ENCODE measurements at places on chromosomes 16 and 17.

GRCh38 chr17:3641717-3642486 is 5.3 kb downstream of the CTNS start:
- no peak for DNase-seq

- peak; percentile 24 for DNase-seq
Measured at GRCh38 chr17:40437095-40437732, 6.0 kb upstream of the IGFBP4 start.

DNA sequence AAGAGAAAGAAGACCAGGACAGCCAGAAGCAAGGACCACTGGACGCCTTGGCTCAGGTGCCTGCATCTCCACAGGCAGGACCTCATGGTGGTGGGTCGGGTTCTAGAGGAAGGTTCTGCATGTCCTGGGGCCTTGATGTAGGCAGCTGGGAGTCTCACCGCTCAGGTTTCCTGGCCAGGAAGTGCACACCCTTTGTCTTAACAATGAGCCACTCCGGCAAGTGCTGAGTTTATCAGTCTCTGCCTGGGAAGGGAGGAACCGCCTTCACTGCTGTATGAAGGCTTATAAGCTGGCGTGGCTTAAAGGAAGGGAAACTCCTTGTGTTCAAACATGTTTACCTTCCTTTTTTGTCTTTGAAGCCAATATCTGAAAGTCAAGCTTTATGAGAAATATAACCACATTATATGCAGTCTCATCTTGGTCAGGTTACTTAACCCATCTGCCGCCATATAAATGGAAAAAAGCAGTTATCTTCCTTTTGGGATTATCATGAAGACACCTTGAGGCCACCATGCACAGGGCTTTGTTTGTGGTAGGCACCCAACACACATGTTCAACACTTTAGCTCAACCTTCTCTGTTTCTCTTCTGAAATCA is at the start of gene ST6GALNAC1:
Gene ST6GALNAC1 (minus strand): TSS at position 205 of the 596 bp plus-strand sequence. CDS start 119 bp downstream, at position 86.
- peak; percentile 81 for DNase-seq

- no peak for DNase-seq
Measured at GRCh38 chr17:42023524-42024349, 3.8 kb downstream of the NKIRAS2 start.

DNA sequence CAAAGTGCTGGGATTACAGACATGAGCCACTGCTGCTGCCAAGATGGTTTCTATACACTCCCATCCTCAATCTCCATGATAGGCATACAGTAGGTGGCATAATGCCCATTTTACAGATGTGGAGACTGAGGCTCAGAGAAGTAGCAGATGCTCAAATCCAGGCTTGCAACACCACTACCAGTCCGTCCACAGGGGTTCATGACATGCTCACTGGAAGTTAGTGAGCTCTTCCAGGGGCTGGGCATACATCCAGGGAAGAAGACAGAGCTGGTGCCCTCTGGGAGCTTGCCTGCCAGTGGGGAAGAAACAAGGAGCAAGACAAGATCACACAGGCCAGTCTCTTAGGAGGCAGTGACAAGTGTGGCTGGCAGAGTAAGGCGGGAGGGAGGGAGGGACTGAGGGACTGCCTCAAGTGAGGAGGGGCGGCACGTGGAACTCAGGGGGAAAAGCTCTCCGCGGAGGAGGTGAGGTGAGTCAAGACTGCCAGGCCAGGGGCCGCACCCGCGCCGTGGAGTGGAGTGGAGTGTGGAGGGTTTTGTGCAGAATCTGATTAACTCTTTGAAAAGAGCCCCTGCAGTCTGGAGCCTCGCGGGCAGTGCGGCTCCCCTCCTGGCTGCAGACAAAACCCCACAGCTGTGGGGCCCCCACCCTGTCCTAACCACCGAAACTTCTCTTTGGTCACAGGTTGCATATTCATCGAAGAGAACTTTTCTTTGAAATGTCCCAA is 27.9 kb downstream of the SREBF1 start:
- DNase-seq: no peak

DNA sequence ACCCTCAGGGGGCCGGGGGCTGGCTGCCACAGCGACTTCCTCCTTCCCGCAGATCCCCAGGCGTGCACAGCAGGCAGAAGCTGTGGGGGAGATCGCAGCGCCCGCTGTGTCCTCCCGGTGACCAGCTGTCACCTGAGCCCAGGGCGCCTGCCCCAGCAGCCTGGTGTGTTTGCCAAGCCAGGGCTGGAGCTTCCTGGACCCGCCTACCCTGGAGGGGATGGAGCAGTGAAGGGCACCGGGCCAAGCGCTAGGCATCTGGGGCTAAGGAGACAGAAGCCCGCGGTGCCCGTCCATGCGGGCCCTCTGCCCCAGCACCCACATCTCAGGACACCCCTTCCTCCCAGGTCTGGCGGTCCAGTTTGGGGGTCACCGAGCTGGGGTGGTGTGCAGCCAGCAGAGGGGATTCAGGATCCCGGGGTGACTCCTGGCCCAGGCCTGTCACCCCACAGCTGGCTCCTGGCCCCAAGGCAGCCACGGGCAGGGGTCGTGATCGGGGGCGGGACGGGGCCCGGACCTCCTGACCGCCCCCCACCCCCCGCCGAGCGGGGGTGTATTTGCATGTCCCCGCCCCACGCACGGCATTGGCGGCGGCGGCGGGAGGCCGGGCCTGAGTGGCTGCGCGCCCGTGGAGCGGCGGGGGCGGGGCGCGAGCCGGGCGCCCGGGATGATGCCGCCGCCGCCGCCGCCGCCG is at the start of gene RAB26:
Gene RAB26 (plus strand): TSS at position 645 of the 691 bp plus-strand sequence. CDS start 159 bp downstream, outside the sequence.
- DNase-seq: peak; percentile 42

DNA sequence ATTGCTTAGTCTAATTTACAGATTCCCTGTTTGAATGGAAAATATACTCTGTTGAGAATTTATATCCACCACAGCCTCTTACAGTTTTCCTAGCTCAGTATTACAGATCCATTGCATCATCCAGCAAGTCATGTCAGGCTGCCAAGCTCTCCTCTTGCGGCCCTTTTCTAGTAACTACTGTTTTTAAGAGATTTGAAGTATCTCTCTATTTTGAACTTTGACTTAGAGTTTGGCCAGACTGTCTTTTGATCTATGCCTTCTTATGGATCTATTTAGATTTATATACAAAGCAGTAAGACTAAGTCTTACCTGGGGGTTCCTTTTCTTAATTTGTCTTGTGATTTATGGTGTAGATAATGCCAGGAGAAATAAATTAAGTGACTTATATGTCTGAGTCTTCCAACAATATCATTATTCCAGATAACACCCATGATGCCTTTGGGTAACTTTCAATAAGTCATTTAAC is 53.1 kb upstream of the ABCC11 start:
- DNase-seq: peak; percentile 90

DNA sequence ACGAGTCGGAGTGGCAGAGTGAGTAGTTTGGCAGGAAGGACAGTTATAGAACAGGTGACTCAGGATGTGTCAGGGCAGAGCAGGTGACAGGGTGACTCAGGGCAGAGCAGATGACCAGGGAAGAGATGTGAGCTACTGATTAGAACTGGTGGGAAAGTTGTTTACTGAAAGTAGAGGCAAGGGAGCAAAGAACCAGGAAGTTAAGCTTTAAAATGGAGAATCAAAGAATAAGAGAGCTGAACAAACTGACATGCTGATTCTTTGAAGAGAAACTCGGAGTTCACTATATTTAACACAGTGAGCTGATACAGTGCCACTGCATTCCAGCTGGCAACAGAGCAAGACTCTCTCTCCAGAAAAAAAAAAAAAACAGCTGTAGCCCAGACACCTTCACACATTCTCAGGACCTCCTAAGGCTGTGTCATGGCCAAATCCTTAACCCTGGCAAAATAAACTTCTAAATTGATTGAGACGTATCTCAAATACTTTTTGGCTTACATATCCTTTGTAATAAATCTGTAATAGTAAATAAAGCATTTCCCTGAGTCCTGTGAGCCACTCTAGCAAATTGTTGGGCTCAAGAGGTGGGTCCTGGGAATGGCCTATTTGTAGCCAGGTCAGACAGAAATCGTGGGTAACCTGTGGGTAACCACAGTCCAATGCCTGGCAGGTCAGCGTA is 12.3 kb upstream of the UBE2I start:
- peak; percentile 23 for DNase-seq

DNA sequence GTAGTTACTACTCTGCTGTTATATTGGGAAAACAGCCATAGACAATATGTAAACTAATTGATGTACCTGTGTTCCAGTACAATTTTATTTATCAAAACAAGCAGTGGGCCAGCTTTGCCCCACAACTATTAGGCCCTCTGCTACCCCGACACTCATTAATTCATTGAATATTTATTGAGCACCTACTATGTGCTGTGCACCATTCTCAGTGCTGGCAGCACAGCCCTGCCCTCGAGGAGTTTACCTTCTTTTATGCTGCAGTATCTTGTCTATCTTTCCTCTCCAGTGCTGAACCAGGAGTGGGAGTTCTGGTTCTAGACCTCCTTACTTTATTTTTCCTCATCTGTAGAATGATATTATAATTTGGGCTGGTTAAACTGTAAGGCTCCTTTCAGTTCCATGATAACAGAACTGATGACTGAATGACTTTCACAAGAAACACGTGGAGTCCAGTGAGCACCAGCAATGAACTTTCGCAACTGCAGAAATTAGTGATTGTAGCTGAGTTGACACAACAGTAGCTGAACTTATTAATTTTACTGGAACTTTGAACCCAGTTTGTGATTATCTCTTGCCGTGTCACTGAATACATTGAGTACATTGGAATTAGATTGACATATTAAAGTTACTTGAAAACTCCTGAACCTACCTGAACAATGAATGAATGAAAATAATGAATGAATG is 2.4 kb downstream of the GOSR2 start:
- no peak for DNase-seq

DNA sequence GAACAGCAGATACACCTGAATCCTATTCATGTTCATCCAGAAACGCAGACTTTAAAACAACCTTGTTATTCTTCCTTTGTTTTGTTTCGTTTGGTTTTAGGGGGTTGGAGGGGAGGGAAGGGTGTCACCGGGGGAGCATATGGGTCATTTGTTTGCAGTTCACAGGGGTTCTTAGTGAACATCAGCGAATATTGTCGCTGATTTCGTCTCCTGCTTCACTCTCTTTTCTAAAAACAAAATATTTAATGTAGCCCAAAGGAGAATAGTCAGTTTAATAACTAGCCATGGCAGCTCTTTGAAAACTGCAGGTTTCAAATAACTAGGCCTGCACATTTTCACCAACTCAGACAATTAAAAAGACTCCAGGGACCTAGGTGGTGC is 37.6 kb downstream of the HLF start:
- DNase-seq: no peak

GRCh38 chr16:4481526-4481925 is 5.3 kb downstream of the HMOX2 start:
- DNase-seq: no peak

GRCh38 chr16:67396159-67397035 is 3.1 kb upstream of the TPPP3 start:
- peak; percentile 59 for DNase-seq

DNA sequence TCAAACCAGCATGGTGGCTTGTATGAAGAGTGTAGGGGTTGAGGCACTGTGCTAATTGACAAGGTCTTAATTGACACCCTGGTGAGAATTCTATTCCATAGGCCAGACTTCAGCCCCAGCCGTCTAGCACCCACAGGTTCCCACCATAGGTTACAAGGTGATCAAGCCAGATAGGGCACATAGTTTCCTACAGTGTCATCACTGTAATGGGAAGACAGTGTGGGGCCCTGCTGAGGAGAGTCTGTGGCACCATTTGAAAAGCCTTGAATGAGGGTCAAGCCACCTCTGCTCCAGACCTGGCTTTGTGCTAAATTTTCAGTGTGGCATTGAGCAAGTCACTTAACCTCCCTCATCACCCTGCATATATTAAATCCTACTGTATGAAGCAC is 36.2 kb downstream of the YPEL2 start:
- DNase-seq: no peak

DNA sequence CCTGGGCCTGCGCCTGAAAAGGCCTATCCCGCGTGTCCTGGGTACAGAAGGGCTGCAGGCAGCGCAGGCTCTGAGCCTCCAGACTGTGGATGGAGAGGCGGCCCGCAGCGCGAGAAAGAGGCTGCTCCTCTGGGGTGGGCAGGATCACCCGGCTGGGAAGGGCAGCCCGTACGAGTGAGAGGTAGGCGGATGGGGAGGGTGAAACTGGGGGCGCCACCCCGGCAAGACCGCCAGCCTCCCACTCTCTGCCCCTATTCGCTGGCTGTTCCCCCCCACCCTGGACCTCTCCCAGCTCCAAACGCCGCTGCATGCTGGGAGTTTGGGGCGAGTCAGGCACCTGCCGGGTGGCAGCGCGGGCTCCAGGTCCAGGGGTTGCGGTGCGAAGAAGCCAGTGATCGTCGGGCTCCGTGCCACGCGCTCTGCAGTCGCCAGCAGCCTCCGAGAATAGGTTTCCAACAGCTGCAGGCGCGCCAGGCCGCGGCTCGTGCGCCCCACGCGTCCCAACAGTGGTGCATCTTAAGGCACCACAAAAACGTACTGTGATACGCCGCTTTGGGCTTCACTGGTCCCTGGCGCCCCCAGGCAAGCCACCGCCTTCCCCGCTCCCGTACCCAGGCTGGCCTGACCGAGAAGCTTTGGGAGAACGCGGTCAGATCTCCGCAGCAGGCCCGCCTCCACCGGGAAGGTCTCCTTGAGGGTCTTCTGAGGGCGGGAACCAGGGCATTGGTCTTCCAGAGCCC is 1.1 kb downstream of the NOXO1 start:
- DNase-seq: no peak

DNA sequence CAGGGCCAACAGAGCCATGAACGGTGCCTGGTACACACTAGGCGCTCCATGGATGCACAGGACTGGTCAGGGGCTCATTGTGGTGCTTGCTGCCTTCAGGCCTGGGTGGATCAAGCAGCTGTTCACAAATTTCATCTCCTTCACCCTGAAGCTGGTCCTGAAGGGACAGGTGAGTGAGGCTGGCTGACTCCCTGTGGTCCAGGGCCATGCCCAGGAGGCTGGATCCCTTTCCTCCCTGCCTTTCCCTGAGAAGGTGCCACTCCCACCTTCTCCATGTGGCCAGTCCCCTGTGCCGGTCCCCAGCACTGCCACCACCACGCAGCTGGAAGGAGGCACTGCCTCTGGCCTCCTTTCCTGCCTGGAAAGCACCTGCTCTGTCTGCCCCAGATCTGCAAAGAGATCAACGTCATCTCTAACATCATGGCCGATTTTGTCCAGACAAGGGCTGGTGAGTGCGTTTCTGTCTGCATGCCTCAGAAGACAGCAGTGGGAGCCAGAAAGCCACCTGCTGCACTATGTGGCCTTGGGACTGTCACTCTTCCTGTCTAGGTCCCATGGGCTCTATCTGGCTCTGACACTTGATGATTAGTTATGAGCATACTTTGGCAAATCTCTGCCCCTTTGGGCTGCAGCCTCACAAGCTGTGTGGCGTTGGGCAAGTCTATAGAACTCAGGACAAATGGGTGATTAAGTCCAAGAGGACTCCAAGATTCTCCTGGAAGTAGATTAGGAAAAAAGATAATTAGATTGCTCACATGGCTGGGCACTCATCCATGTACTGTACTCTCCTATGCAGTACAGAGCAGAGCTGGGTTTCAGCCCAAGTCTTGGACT is 9.4 kb downstream of the CETP start:
- no peak for DNase-seq

GRCh38 chr16:68400924-68401460 is 47.3 kb downstream of the SMPD3 start:
- no peak for DNase-seq

Measured in erythroblast (primary cell).